Femur (tissue), 1 donor: ENCODE measurements at places on chromosomes 1 and 21.

- DNase-seq, result no peak
Observed at GRCh38 chr1:28243685-28244311, 7.9 kb downstream of the ATP5IF1 start.

DNA sequence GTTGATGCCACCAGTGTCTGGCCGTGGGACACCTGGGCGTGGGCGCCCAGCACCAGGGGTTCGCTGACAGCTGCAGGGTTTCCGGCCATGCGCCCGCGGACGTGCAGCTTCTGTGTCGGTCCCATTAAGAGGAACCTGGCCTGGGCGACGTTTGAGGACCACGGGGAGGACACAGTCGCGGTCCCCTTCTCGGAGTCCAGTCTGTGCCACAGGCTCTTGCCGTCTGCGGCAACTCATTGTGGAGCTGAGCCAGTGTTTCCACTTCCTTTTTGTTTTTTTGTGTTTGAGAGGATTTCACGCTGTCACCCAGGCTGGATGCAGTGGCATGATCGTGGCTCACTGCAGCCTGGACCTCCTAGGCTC, 1.6 kb upstream of the C1orf159 start:
- DNase-seq, result no peak

- DNase-seq, result no peak
Observed at GRCh38 chr1:85240174-85240601, 19.3 kb downstream of the C1orf52 start.

DNA sequence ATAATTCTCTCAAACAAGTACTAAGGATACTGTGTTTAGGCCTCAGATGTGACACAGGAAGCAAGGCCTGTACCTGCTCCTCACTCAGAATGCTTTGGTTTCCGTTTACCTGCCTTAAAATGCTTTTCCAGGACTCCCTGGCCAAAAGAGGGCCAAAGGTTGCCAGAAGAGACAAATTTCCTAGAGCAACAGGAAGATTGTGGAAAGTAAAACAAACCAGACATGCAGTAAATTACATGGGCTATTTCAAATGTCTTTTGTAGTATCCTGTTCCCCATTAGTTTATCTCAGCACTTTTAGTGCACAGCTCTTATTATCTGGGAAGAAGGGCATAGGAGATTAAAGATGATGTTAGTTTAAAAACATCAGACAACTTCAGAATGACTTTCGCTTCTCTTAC, 280.0 kb downstream of the NFIA start:
- no peak for DNase-seq

- DNase-seq, result peak; percentile 42
Observed at GRCh38 chr1:206050655-206051235, 2.2 kb upstream of the RHEX start.

- DNase-seq, result peak; percentile 18
Observed at GRCh38 chr1:227896710-227897655, 50.7 kb downstream of the WNT9A start.

- no peak for DNase-seq
Observed at GRCh38 chr1:76059451-76059850, 15.1 kb upstream of the ST6GALNAC3 start.

DNA sequence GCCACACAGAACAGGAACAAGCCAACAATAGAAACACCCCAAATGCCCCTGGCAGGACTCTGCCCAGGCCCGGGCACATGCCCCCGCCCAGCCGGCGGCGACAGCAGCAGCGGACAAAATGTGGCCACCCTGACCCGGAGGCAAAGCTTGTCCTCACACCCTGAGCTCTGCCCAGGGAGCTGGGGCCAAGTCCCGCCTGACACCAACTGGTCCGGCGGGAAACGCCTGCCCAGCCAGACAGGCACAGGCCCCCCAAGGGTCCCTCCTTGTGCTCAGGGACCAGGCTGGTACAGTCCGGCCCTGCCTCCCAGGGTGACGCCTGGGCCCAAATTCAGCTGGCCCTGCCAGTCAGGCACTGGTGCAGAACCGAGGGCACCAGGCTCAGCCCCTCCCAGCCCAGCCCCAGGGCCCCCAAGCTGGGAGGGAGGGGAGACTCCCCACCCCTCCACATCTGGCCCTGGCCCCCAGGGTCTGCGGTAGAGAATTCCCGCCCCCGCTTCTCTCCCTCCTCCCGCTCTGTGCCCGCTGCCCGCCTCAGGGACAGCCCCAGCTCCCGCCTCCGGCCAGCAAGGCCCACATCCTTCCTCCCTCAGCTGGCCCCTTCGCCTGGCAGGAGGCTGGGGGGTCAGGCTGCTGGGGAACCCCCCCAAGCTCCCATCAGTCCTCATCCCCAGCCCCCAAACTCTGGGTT, 2.0 kb downstream of the AHDC1 start:
- peak; percentile 84 for DNase-seq

DNA sequence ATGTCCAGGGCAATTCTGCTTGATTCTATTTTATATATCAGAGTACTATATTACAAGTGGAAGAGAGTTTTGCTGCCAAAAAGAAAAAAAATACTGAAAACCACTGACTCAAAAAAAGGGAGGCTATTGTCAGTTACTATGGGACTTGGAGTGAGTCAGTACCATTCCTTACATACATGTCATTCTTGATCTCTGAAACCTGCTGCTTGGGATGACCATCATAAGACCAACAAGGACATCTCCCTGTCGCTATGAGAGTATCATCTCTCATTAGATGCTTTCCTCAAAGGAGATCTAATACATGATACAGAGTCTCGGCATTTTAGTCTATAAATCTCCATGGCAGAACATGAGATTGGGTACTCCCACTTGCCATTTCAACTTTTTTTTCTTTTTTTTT, 11.8 kb upstream of the INPP5B start:
- no peak for DNase-seq

DNA sequence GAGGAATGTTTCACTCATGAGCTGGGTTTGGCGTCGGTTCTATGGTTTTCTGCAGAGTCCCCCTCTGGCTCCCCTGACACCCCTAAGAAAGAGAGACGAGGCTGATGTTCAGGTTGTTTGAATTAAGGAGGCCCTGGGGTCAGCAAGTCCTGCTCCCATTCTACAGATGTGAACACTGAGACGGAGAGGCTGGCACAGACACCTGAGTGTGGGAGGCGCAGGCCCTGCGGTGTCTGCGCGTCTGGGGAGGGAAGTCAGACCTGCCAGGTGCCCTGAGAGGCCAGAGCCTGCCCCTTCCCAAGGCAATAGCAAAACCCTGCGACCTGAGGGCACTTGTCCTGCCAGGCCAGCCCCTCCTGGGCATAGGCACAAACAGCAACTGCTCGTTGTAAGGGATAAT, 47.7 kb downstream of the MEGF6 start:
- DNase-seq, result no peak

- no peak for DNase-seq
Observed at GRCh38 chr1:80894921-80895320, 905.8 kb upstream of the ADGRL2 start.

- DNase-seq, result no peak
Observed at GRCh38 chr1:155892796-155893195, 18.4 kb downstream of the RIT1 start.

DNA sequence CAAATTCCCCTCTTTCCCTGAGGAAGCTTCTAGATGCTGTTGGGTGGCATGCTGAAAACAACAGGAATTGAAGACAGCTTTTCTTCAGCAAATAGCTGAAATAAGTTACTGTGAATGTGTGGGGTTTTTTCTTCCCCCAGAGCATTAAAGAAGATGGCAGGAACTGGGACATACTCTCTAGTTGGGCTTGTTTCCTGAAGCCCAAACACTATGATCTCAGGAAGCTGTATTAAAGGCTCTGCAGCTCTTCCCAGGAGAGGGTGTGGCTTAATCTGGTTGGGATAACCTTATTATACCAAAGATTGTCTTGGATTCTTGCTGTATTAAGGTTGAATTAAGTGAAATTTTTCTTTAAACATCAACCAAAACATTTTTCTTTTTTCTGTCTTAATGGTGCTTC, 64.9 kb upstream of the LMO4 start:
- DNase-seq, result no peak

DNA sequence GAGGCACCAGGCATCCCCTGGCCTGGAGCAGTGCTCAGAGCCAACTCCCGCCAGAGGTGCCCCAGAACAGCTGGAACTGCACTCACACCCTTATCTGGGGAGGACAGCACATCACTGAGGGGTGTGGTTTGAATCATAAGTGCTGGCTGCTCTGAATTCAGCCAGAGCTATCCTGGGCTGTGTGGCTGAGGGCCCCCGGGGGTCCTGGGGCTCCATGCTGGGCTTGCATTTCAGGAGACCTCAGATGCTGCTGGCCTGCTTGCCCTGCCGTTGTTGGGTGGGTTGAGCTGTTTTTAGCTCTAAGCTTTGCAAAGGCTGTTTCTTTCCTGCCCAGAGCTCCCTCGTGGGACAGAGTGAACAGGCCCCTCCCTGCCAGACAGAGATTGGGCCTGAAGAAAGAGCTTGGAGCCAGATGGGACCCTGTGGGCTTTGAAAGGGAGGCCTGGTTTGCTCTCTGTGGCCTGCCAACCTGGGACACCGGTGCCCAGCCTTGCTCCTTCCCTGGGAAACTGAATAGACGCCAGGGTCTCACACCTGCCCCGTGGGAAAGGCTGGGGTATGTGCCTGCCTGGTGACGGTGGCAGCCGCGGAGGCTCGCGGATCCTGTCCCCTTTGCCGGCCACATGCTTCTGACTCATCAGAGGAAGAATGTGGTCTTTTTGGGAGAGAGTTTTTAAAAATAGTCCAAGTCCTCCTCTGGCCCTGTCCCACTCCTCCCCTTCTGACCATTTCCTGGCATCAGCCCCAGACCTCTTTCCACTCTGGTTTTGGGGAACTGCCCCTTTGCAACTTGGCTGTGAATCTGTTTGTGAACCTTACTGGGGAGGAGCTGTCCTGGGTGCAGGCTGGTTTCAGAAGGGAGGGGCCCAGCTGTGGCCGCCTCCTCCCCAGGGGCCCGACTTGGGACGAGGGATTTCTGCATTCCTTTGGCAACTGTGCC, 30.0 kb downstream of the ARHGEF10L start:
- DNase-seq, result peak; percentile 92

GRCh38 chr1:153881751-153882150, 41.0 kb downstream of the GATAD2B start:
- peak; percentile 46 for DNase-seq

GRCh38 chr1:71196685-71197084, 115.8 kb upstream of the ZRANB2 start:
- no peak for DNase-seq

DNA sequence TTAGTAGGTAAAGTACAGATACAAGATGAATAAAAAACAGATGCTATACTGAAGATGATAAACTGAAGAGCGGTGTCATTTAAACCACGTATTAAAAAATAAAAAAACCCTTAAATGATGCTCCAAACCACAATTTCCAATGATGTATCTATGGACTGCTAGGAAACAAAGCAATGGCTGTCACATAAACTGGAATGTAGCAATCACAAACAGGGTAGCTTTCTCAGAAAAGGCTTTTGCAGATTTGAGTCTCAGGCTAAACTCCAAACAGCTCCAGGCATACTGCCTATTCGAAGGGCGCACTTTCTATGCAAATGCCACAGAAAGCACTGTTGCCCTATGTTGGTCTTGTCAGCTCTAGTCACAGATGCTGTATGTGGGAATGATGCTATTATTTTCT, 12.4 kb upstream of the H3-3A start:
- no peak for DNase-seq

DNA sequence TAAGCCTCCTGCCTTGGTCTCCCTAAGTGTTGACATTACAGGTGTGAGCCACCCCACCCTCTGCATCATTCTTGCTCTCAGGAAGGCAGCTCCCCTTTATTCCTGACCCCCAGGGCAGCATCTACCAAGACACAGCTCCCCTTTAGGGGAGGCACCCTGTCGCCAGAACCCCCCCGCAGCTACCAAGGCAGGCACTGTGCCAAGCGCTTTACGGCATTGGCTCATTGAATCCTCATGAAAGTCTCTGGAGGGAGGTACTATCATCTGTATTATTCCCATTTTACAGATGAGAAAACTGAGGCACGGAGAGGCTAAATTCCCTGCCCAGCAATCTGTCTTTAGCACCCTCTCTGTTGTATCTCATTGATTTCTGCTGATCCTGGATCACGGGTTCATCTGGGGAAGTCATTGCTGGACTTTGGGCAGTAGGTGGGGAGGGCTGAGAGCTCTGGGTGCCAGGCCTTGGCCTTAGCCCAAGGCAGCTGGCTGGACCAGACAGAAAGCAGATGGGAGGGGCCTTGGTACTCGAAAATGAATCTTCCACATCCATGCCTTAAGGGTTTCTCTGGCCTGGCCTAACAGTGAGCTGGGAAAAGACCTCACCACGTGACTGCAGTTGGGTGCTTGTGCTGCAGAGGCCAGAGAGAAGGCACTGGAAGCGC, 5.9 kb downstream of the PLOD1 start:
- peak; percentile 53 for DNase-seq

- DNase-seq, result no peak
Observed at GRCh38 chr1:219900201-219900600, 28.2 kb downstream of the SLC30A10 start.

DNA sequence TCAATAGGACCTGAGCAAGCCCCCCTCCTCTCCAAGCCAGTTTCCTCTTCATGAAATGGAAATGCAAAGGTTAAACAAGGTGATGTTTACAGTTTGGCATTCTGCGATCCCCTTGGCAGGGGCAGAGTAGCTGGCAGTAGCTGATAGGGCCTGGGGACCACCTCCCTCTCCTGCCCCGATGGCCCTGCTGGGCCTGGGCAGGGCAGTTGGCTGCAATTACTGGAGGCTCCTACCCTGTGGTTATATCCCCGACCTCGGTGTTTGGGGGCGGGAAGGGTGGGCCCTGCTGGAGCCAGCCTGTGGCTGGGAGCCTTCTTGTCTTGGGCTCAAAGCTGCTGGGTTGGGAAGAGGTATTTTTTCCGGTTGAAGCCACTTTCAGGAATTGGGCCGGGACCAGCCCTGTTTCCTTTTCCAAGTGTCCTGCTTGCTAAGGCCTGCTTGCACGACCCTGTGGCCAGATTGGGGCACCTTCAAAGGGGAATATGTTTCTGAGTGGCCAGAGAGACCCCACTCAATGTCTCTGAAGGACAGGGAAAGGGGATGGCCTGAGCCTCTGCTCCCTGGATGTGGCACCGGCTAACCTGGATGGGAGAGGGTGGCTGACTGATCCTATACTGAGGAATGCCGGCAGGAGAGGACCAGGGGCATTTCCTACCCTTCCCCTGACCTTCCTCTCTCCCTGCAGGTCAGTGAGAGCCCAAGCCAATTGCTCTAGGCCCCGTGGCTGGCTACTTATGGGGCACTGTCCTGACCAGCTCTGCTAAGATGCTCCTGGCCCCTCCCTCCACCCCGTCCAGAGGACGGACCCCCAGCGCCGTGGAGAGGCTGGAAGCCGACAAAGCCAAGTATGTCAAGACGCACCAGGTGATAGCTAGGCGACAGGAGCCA, 1.9 kb downstream of the FAM110D start:
- DNase-seq, result no peak

- peak; percentile 42 for DNase-seq
Observed at GRCh38 chr1:224644553-224645154, 28.5 kb downstream of the CNIH3 start.

DNA sequence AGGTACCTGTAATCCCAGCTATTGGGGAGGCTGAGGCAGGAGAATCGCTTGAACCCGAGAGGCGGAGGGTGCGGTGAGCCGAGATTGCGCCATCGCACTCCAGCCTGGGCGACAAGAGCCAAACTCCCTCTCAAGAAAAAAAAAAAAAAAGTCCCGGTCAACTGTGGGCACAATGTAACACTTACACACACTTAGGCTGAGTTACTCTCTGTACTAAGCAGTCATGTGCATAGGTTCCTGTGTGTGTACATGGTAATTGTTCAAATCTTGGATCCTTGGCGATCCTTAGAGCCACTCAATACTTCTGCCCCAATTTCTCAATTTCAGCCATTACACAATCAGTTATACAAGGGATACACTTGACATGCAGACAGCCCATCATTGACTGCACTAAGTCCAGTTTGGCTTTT, 11.6 kb downstream of the SDCCAG8 start:
- no peak for DNase-seq

GRCh38 chr1:232873931-232874330, 68.7 kb downstream of the MAP10 start:
- DNase-seq, result no peak

- no peak for DNase-seq
Observed at GRCh38 chr1:10865518-10866320, 69.3 kb upstream of the CASZ1 start.
